ENCODE measurements at places on chromosomes 1 and 21.

DNA sequence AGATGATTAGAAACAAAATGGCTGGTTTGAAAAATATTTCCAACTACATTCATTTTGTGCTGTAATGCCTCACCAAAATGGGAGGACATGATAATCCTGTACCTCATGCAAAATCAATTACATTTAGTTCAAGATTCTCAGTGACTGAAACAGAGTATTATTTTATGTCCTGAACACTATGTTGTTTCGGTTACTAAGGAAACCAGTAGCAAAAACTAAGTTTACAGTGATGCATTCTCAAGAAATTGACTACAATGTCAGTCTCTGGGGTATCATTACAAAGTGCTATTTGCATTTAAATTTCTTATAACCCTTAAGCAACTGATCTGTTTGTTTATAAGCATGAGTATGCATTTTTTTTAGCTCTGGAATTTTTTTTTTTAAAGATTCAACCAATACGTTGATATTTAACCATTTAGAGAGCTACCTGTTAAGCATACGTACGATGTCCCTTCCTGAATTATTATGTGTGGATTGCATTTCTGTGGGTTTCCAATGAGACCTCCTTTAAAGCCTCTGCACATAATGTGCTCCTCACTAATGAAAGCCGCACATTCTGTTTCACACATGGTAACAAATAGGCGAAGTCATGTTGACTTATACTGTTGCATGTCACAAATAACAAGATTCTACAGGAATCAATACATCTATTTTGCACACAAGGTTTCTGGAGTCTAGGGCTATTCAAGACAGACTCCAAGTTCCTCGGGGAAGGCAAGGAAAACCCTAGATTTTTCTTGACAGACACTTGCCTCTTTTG lies 1035.7 kb downstream of the ADGRL2 start:
- no peak for DNase-seq

- DNase-seq, result no peak
Observed at GRCh38 chr1:155071701-155072100, 6.9 kb upstream of the EFNA3 start.

- DNase-seq, result peak; percentile 33
Observed at GRCh38 chr1:212702672-212703071, 3.0 kb upstream of the BATF3 start.

DNA sequence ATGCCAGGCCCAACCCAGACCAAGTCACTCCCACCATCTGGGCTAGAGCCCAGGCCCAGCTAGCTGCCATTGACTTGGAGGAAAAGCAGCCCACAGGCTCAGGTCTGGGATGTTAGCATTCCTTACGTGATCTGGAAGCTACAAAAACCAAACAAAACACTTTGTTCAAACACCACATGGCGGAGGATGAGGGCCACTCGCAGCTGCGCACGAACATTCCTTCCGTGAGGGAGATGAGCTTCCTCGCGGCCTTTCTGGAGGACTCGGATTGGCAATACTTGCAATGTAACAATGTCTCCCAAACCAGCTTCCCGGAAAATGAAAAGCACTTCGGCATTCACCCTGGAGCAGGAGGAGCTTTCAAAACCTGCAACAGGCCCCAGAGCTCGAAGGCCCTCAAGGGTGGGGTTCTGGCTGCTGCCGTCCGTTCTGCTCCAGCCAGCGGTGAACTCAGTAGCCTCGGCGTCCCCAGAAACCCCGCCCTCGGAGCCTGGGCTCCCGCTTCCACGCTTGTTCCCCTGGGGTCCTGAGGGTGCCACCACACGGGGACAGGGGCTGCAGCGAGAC lies 40.5 kb downstream of the COL6A1 start:
- DNase-seq, result no peak

GRCh38 chr21:43574741-43575472 lies 84.4 kb downstream of the HSF2BP start:
- DNase-seq, result no peak

DNA sequence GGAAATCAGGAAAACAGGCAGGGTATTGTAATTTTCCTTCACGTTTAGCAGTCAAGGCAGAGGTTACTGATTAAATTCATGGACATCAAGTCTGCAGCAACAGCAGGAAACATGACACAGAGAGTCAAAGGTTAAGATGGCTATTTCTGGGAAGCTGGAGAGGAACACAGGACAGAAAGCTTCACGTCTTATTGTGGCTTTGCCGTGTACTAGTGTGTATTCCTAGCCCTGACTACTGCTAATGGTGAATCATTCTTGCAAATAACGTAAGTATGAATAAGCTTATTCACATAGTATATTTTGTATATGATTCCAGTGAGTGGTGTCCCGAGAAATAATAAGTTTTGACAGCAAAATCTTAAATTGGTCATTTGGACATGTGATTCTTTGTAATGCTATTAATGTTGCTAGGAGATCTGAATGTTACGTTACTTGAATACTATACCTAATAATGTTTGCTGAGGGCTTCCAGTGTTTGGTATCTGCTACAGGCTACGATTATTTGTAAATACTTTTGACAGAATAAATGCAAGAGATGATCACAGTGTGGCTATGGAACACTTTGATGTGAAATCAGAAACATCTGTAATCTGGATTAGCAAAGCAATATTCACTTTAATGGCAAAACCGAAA lies 77.4 kb downstream of the DISP1 start:
- no peak for DNase-seq

- no peak for DNase-seq
Observed at GRCh38 chr1:72845981-72846380, 563.6 kb upstream of the NEGR1 start.

DNA sequence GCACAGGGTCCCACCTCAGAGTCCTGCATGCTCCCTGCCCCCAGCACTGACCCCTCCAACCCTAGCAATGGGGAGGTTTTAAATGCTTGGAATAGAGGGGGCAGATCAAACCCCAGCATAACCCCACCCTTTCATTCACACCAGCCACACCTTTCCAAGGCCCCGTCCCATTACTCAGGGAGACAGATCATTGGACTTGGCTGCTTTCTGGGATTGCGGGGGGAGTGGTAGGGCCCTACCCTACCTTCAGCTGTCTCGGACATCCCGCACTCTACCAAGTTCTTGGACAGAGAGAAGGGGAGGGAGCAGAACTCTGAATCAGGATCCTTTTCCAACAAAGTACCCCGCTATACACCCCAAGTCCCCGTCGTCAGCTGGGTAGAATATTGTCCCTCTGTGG lies 983 bp downstream of the PADI2 start:
- no peak for DNase-seq

DNA sequence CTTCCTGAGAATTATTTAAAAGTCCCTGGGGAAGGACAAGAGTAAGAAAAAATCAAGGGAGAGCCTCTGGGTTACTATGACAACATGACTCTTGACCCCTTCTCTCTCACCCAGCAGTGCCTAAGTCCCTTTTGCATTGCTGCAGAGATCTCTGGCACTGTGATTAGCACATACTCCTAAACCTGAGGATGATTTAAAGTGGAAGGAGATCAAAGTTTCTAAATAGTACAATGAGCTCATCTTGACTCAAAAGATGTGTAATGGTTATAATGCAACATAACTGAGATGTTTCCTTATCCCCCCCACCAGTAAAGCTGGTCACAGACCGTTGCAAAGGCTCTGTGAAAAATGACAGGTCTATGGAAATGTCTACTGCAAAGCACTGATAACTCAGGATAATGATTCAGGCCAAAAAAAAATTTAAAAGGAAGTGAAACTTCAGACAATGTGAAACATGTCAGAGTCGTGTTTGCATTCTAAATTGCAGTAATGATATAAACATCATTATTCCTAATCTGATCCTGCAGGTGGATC lies 519.2 kb downstream of the KIF26B start:
- no peak for DNase-seq

GRCh38 chr1:225731491-225731890 lies 46.1 kb upstream of the SRP9 start:
- no peak for DNase-seq

DNA sequence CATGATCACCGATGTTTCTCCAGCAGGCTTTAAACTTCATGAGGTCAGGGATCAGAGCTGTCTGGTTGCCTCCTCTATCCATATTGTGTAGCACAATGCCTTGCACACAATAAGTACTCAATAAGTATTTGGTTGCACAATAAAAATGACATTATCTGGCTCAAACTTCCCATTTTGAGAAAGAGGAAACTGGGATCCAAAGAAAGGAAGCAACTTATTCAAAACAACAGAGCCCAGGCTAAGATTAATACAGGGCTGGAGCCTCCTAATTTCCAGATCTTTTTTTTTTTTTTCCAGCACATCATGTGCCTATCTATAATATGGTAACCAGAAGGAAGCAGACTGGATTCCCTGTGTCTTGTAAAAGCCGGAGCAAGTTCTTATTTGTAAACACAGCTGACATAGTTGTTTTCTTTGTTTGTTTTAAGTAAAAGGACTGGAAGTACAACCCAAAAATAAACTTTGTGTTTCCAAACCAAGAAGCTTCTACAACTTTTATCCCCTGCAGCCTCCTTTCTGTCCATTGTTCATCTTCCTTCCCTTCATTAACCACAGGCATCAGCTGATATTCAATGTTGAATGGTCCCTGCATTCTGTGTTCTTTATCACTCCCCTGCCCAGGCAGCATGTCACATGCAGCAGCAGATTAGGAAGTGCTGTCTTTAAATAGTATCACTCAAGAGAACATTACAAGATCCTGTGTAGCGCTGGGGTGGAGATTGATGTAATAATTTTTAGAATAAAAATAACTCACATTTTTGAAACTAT lies 71.2 kb upstream of the HOOK1 start:
- DNase-seq, result no peak

DNA sequence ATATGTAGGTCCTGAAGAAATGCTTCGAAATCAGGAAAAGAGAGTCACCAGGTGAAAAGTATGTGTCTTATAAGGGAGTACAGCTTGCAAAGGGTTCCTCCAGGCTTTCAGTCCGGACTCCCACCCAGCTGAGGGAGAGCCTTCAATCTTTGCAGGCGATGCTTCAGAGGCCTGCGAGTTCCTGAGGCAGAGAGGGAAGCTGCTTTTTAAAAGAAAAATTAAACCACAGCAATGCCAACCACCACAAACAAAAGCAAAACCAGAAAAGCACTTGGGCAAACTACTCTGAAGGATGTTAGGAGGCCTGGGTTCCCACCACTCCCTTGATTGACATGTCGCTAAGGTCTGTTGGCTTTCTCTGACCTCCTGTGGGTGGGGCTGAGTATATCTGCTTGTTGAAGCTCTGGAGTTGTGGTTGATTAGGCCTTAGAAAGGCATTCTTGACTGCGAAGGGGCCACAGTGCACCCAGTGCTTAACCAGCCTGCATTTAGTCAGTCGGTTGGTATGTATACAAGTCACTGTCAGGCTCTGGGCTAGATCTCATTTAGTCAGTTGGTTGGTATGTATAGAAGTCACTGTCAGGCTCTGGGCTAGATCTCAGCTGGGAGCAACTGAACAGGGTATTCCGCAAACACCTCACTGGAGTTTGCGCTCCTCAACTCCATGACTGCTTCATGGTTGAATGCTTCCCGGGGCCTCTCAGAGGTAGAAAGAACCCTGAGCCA lies 1.2 kb downstream of the NIPAL3 start:
- peak; percentile 55 for DNase-seq

DNA sequence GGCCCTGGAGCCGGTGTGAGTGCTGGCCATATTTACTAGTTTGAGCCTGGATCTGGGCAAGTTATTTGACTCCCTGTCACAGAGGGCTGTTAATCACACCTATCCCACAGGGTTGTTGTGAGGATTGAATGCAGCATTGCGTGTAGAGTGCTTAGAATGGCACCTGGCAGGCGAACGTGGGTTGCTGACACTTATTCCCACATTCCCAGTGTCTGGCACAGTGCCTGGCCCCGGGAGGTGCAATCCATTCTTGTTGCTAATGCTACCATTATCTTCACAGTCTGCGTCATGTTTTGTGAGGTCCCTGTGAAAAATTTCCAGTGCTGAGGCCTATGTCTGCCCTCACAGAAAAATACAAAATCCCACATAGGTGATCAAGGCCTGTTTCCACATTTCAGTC lies 66.1 kb downstream of the CD2 start:
- DNase-seq, result peak; percentile 15

DNA sequence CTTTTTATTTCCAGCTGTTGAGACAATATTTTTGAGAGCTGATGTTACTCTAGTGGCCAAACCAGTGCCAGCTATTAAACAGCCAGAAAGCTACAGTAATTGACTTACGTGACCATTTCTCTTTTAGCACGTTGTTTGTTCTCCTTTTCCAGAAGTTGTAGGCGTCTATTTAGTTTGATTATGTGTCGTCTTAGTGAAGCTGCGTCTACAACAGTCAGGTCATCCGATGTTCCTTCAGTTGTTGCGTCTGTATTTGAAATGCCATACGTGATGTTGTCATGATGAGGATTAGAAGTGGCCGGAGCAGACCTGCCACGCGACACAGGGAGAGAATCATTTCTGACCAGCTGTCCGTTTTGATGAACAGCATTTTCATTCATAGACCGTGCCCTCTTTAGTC lies 38.2 kb downstream of the TMEM51 start:
- DNase-seq, result no peak

DNA sequence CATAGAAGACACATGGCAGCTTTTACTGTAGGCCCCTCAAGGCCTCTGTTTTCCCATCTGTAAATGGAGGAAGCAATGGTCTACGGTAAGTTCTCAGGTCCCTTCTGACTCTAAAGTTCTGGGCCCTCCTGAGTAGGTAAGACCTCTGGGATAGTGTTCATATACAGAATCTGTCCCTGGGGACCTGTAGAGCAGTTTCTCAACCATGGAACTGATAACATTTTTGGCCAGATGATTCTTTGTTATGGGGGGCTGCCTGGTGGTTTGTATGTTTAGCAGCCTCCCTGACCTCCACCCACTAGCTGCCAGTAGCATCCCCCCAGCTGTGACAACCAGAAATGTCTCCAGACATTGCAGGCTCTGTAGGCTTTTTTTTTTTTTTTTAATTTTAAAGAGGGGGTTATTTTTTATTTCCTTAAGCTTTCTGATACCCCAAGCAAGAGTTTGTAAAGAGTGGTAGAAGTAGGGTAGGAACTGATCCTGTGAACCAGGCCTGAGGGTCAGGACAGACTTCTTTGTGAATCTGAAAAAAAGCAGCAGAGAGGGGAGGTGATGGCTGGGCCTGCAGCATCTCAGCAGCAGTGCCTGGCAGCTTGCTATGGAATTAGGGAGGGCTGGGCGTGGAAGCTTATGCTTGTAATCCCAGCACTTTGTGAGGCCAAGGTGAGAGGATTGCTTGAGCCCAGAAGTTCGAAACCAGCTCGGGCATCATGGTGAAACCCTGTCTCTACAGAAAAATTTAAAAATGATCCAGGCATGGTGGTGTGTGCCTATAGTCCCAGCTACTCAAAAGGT lies 20.2 kb upstream of the TCEA3 start:
- no peak for DNase-seq

GRCh38 chr1:211126622-211127021 lies 7.3 kb downstream of the KCNH1 start:
- no peak for DNase-seq

GRCh38 chr1:9942399-9942938 lies 722 bp downstream of the LZIC start:
- no peak for DNase-seq

- DNase-seq, result no peak
Observed at GRCh38 chr1:54754486-54755285, 9.6 kb downstream of the PARS2 start.

DNA sequence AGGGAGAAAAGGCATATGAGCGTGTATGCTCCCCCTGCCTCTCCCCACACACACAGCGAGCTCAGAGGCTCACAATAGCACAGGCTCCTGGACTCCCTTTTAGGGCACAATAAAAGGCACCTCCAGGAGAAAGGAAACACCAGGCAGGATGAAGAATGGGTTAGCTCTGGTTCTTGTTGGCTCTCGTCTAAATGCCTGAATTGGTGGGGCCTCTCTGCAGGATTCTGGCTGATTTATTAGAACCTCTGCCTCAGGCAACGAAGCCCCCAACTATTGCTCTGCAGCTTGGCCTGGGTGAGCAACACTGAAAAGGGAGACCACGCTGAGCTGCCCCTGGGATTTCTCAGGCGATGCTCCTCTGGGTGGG lies 590.9 kb upstream of the PLXNA2 start:
- no peak for DNase-seq

Data from activated T-cell treated with anti-CD3 and anti-CD28 coated beads, Interleukin-2, amount 50 U/mL, for 48 hours (primary cell).